Hypothalamus (tissue), 51 donors: ENCODE measurements at places on chromosomes 5 and 9.

- DNase-seq: no peak
Observed at GRCh38 chr5:135221187-135221473, 177.9 kb downstream of the MACROH2A1 start.

- DNase-seq: no peak
Observed at GRCh38 chr5:122815218-122815767, 30.1 kb upstream of the SNX24 start.

GRCh38 chr9:130824643-130825350, 10.3 kb upstream of the ABL1 start:
- DNase-seq: no peak

- no peak for DNase-seq
Observed at GRCh38 chr9:95834281-95834907, 41.1 kb upstream of the ERCC6L2 start.

DNA sequence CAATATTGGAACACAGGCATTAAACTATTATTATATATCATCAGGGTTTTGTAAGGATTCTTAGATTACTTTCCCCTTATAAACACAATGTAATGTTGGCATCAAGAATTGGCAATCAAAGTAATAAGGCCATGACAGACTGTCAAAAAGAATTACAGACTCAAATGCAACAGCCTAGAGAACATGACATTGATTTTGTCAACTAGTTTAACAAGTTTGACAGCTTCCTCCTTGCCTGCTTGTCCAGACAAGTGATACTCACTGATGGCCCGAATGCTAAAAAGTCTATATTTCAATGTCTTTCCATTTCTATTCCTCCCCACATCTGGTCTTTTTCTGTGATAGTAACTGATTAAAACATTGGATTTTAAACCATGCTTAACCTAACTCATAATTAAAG, 6.4 kb upstream of the ANKRD31 start:
- no peak for DNase-seq

DNA sequence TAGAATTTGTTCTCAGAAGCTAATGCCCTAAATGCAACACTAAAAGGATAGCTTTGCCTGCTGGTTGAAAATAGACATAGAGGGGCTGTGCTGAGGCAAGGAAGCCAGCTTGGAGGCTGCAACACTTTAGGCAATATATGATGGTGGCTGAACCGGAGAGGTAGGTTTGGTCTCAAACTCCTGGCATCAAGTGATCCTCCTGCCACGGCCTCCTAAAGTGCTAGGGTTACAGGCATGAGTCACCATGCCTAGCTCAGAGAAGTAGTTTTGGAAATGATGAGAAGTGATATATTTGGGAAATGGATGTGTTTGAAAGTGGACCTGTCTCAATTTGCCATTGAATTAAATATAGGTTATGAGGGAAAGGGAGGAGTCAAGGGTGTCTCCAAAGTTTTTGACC, 10.0 kb downstream of the DUSP1 start:
- DNase-seq: no peak

- no peak for DNase-seq
Observed at GRCh38 chr9:131457746-131458145, 45.0 kb upstream of the POMT1 start.

DNA sequence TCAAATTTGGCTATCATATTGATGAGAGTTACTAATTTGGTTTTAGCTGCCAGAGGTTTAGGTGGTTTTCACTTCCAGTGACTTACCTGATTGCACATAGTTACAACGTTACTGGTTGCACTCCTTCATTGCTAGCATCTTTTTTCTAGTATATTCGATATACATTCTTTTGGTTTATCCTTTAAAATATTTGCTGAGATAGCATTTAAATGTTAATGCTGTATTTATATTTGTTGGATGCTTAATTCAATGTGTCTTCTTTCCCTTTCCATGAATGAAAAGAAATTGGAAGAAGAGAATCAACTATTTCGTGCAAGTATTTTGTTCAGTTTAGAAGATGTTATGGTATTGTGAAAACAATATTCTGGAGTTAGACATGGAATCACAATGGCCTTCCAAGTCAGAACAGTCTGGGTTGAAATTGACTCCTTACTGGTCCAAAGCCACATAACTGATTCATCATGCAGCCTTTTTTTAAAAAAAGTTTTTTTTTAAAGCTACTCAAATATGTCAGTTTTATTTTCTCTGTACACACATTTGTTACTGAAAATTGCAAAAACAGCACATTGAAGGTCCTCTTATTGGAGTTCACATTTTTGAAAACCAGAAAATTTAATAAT, 2.2 kb downstream of the SPIN1 start:
- DNase-seq: no peak

DNA sequence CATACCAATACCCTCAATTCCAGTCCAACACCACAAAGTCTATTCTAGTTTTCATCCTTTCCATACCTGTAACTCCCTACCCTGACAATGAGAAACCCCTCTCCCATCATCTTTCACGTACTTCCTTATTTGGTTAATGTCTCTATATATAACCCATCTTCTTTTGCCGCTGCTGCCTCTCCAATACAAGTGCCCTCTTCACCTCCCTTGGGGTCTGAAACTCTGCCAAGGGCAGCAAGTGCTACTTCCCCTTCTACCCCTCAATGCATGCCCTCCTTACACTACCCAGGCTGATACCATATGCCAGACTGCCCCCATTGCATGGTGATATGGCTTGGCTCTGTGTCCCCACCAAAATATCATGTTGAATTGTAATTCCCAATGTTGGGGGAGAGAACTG, 24.4 kb upstream of the SMIM15 start:
- DNase-seq: no peak

GRCh38 chr9:84001621-84002020, 21.0 kb downstream of the RMI1 start:
- DNase-seq: no peak

DNA sequence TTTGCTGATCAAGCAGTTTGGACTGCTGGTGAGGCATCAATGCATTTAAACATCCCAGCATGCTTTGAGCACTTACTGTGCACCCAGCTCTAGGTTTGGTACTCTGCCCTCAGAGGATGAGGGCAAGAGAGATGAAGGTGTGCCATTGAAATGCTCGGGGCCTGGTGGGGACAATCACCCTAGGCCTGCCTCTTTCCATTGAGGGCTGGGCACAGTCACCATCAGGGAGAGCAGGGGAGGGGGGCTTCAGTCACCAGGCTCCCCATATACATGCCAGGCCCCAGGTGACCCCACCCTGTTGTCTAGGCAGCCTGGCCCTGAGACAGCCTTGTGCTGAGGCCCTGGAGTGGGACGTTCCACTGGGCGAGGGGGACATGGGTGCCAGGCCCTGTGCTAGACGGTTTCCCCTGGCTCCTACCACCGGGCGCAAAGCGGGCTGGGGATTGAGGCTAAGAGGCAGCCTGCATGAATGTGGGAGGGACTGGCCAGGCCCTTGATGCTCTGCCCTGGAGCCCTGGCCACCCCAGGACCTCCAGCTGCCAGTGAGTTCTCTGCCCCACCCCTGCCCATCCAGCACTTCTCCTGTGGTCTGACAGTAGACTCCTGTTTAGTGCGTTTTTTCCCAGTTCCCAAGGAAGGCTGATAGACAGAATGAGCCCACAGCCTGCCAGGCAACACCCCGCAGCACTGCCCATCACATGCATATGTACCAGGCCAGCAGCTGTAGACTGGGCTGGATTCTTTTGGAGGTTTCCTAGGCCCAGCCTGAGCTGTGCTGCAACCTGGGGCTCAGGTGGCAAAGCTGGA, 18.9 kb downstream of the TCF7 start:
- DNase-seq: no peak

GRCh38 chr9:82810915-82811314, 252.0 kb downstream of the RASEF start:
- no peak for DNase-seq

GRCh38 chr9:81665322-81665871, 23.9 kb downstream of the TLE1 start:
- no peak for DNase-seq

DNA sequence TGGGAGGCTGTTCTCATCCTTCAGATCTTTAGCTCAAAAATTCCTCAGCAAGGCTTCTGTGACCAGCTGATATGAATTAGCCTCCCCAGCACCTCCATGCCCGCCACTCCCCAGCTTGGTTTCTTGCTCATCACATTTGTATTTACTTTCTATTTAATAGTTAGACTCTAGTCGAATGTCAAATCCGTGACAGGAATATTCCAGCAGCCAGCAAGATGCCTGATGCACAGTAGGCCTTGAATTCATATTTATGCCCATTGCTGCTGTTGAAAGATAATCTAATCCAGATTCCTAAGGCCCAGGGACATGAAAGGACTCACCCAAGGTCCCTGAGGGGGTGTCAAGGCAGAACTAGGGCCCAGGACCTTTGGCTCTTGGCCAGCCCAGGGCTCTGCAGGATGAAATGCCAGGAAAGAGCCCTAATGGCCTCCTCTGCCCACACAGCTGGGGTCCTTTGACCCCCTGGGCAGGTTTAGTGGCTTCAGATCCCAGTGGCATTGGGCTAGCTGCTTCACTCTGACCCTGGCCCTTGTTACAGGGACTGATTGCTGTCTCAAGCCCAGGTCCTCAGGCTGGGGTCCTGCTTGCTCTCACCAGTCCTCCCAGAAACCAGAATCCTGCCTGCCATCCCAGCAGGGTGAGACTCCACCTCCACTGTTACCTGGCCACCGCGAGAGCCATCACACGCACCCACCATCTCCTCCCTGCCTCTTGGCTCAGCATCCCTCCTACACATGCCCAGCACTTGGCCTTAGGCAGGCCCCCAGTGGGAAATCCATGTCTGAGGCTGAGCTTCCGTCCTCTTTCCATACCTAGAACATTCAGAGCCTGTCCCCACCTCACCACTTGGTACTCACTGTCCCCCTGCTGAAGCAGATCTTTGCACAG, 7.3 kb downstream of the CSF1R start:
- no peak for DNase-seq

DNA sequence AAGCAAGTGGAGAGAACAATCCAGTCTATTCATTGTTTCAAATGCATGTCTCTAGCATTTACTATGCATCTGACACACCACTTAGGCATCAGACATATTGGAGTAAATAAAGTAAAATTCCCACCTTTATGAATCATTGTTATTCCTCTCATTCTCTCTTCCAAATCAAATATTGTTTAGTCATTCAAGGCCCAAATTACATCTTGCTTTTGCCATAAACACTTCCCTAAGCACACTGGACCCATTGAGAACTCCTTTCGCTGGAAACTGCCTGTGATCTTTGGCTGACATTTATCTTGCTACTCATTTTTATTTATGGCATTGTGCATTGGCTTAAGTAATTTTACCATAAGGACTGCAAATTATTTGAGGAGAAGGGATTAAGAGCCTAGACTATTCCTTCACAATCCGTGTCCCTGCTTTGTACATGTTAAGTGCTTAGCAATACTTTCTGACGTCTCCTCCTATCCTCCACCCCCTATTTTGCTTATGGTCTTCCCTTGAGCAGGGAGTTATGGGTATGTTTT, 7.4 kb downstream of the C5orf46 start:
- DNase-seq: no peak

DNA sequence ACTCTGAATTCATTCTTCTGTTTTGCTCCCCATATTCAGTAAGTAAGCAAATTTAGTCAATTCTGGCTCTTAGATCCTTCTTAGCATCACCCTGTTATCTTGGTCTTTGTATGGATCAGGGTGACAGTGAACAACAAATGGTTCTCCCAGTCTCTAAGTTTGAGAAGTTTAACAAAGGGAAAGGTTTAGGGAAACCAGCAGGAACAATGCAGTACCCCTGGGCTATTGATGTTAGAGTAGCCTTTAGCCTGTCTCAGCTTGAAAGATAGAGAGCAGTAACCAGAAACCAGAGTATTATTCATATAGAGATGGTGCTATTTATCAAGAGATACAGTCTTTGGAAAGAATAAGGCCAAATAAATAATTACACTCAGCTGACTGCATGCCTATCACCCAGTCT, 241.8 kb downstream of the CDH12 start:
- no peak for DNase-seq

- DNase-seq: peak; percentile 65
Observed at GRCh38 chr5:132779961-132780360, 2.9 kb upstream of the SEPTIN8 start.

- no peak for DNase-seq
Observed at GRCh38 chr9:121689461-121690157, 38.2 kb downstream of the DAB2IP start.

DNA sequence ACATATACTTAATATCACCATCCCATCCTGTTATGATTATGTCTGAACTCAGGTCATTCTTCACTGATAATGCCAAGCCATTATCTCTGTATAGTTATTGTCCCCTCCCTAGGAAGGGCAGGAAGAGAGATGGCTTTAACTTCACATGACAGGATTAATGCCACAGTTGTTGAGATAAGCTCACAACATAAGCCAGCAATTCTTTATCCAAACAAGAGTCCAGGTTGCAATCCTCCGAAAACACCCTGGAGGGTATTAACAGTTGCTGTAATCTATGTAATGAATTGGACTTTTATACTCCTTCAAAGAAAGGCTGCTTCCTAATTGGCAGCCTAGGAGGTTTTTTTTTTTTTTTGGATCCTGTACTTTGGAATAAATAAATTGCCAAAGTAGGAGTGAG, 779.4 kb downstream of the SEMA5A start:
- no peak for DNase-seq

GRCh38 chr9:128340691-128341434, 536 bp downstream of the SLC27A4 start:
- DNase-seq: no peak

GRCh38 chr9:34396276-34397214, 19.8 kb upstream of the MYORG start:
- DNase-seq: no peak

- DNase-seq: no peak
Observed at GRCh38 chr5:112935675-112936074, 13.6 kb upstream of the REEP5 start.

GRCh38 chr5:173741087-173741486, 124.6 kb upstream of the BOD1 start:
- DNase-seq: no peak

GRCh38 chr5:95619096-95619495, 791 bp upstream of the GPR150 start:
- DNase-seq: no peak

GRCh38 chr9:125707472-125707804, 430 bp upstream of the MAPKAP1 start:
- no peak for DNase-seq

DNA sequence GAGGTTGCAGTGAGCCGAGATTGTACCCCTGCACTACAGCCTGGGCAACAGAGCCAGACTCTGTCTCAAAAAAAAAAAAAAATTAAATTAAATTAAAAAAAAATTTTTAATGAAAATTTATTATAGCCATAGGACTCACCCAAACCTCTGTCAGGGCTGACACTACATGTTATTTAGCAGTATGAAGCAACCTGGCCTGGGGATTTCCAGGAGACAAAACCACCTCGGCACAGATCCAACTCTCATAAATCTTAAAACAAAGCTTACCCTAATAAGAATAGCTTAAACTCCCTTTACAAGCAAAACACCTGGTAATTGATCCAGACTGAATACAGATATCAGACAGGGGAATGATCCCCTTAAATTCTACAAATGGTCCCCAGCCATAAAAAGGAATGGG, 38.4 kb downstream of the PPP1R2B start:
- DNase-seq: no peak
